ENCODE measurements at places on chromosomes 7 and 10.

- no peak for DNase-seq
These were observed 78.9 kb upstream of the NXPH1 start for GRCh38 chr7:8354503-8354902.

GRCh38 chr10:11424456-11425295 lies 186.8 kb downstream of the USP6NL start:
- DNase-seq: no peak

- DNase-seq: no peak
These were observed 14.8 kb downstream of the PDAP1 start for GRCh38 chr7:99393355-99394187.

DNA sequence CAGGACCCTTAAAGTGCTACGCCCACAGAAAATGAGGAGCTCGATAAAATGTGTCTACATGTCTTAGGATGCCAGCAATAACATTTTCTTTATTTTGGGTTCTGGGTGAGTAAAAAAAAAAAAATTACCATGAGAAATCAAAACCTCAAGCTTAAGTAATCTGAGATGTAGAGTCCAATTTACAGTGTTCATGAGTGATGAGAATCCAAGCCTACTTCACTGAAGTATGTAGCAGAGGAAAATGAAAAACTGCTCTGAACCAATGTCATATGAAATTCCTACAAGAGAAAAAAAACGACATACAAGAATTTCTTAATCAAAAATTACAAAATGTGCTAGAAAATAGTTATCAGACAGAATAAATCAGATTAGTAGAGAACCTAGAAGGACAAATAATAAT lies 274.4 kb downstream of the HTR7 start:
- no peak for DNase-seq

DNA sequence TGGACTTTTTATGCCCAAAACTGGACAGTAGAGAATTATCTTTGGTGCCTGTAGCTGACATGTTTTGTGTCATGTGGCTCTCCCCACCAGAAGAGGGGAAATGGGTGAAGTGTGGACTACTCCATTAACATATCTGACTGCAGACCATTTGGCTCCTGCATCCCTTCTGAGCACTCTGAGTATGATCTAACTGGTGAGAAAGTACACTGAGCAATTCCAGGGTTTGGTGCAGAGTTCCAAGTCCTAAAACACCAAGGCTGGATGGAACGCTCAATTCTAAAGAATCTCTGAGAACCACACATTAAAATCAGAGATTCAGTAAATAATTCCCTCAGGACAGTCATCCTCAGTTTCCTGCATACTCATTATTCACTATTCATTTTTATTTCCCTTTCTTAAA lies 22.8 kb upstream of the OSBPL3 start:
- DNase-seq: no peak

GRCh38 chr7:107744345-107744750 lies 406 bp downstream of the CBLL1 start:
- no peak for DNase-seq

GRCh38 chr10:121524157-121524817 lies 74.0 kb downstream of the FGFR2 start:
- no peak for DNase-seq

- no peak for DNase-seq
These were observed 63.7 kb upstream of the ARID5B start for GRCh38 chr10:61837755-61838171.

DNA sequence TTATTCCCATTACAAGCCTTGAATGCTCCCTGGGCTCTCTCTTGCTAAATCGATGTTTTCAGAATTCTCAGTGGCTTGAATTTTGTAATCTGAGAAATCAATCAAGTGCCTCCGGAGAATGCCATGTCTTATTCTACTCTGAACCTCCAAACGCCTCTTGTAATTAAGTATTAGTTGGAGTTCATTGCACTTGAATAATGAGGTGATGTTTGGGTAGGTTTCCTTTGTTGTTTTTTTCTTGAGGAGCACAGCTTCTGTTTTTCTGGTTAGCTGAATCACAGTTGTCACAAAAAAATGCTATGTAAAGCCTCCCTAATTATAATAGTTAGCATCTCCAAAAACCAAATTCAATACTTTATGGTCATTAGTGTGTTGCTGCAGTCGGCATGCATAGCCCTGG lies 100.3 kb downstream of the PLPP4 start:
- no peak for DNase-seq

GRCh38 chr10:88980247-88980646 lies 10.4 kb upstream of the FAS start:
- DNase-seq: no peak

GRCh38 chr7:107150375-107151073 lies 18.3 kb upstream of the HBP1 start:
- DNase-seq: peak; percentile 77

- DNase-seq: no peak
These were observed 504.3 kb downstream of the TFEC start for GRCh38 chr7:115526278-115526677.

GRCh38 chr7:23618241-23618640 lies 21.1 kb downstream of the CCDC126 start:
- no peak for DNase-seq

- no peak for DNase-seq
These were observed 105.3 kb downstream of the PARD3 start for GRCh38 chr10:34709637-34710390.

DNA sequence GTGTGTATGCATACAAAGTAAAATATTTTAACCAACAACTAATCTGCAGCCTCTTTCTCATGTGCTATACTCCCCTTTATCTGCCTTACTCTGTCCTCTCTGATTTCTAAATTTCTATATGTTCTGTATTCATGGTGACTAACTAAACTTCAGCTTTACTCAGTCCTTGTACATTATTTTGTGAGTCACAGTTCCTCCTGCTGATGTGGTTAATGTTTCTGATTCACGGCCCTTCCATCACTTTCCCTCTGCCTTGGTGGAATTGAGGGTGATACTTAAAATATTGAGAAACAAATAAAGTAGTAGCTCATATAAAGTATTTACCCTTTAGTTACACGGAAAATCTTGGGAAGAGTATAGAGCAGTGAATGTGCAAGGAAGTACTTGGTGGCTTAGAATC lies 899.1 kb upstream of the ZWINT start:
- DNase-seq: no peak

DNA sequence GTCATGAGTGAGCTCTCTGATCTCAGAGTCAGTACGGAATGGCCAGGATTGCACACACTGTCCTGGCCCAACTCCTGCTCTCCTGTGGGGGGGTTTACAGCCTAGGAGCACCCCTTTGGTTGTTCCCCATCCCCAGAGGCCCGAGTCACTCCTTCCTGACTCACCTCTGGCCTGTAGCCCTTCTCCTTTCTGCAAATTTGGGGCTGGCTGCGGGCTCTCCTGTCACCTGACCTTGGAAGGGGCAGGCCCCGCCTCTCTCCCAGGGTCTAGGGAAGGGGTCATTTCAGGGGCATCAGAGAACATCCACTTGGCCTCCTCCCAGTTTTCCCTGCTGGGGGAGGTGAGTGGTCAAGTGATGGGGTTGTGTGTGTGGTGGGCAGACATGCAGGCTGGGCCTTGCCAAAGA lies 1.7 kb downstream of the NYAP1 start:
- no peak for DNase-seq

- DNase-seq: no peak
These were observed 156.3 kb upstream of the KMT2E start for GRCh38 chr7:104857458-104858425.

GRCh38 chr7:107628461-107629064 lies 32.1 kb upstream of the SLC26A4 start:
- no peak for DNase-seq

- DNase-seq: no peak
These were observed 21.3 kb downstream of the ECHDC3 start for GRCh38 chr10:11763501-11763861.

- peak; percentile 52 for DNase-seq
These were observed 1.2 kb downstream of the CCDC6 start for GRCh38 chr10:59905066-59905730.

- DNase-seq: no peak
These were observed 217.3 kb downstream of the SNX10 start for GRCh38 chr7:26508917-26509316.

DNA sequence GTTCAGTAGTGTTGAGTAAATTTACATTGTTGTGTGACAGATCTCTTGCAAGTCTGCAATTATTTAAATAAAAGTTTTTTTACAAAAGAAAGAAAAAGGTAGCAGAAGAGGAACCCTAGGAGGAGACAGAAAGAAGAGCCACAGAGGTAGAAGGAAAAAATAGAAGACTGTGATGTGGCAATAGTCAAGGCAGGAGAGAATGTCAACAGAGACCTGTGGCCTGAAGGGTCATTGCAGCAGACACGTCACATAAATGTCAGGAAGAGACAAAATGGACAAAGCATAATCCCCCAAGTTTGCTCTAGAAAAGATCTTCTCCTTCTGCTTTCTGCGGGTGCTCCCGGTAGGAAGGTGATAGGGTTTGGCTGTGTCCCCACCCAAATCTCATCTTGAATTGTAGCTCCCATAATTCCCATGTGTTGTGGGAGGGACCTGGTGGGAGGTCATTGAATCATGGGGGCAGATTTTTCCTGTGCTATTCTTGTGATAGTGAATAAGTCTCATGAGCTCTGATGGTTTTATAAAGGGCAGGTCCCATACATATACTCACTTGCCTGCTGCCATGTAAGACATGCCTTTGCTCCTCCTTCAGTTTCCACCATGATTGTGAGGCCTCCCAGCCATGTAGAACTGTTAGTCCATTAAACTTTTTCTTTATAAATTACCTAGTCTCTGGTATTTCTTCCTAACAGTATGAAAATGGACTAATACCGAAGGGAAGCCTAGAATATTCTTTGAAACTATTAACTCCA lies 41.1 kb upstream of the KDM7A start:
- DNase-seq: no peak

DNA sequence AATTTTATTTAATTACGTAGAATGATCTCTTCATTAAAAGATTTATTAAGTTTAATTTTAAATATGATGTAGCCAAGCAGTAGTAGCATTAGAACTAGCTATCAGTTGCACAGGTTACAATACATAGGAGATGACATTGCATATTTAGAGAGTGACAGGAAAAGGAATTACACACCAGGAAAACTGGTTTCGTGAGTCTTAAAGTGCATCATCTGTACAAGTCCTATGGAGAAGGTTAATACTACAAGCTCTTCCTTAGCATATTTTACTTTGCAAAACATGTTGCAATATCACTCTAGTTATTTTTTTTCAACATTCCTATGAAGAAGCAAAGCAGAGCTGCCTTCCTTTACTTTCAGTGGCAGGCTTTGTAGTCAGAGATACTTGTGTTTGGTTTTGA lies 20.2 kb upstream of the SEM1 start:
- no peak for DNase-seq

DNA sequence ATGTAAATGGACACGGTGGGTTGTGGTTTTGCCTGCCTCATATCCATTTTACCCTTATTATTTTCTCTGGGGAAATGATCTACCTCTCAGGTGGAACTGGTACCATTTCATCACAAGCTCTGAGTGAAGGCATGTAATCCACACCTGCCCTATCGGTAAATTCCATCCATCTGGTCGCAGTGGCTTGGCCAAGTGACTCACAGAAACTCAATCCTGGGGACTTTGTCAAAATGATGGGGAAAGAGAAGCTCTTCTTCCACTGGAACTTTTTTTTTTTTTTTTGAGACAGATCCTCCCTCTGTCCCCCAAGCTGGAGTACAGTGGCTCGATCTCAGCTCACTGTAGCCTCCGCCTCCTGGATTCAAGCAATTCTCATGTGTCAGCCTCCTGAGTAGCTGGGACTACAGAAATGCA lies 48.2 kb upstream of the ANKRD1 start:
- DNase-seq: no peak

GRCh38 chr7:18975276-18975675 lies 142.2 kb downstream of the TWIST1 start:
- DNase-seq: no peak

GRCh38 chr10:44558521-44558920 lies 173.6 kb upstream of the CXCL12 start:
- DNase-seq: no peak

GRCh38 chr7:131673576-131673975 lies 117.1 kb upstream of the PODXL start:
- DNase-seq: no peak

GRCh38 chr10:108169846-108170245 lies 1005.3 kb upstream of the SORCS1 start:
- no peak for DNase-seq

DNA sequence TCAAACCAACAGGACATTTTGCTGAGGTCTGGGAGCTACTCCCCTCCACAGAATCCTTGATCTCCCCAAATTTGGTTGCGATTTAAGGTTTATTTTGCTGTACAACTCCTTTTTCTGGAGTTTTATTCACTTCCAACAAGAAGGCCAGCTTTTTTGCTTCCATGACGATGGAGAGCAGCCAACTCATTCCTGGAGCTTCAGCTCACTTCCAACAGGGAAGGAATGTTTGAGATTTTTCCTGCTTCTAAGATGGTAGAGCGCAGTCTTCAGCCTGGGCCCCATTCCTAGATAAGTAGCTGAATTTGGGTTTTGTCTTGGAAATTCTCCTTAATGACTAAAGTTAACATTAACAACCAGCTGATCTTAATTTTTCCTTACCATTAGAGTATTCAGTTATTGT lies 30.9 kb upstream of the CREB3L2 start:
- no peak for DNase-seq

DNA sequence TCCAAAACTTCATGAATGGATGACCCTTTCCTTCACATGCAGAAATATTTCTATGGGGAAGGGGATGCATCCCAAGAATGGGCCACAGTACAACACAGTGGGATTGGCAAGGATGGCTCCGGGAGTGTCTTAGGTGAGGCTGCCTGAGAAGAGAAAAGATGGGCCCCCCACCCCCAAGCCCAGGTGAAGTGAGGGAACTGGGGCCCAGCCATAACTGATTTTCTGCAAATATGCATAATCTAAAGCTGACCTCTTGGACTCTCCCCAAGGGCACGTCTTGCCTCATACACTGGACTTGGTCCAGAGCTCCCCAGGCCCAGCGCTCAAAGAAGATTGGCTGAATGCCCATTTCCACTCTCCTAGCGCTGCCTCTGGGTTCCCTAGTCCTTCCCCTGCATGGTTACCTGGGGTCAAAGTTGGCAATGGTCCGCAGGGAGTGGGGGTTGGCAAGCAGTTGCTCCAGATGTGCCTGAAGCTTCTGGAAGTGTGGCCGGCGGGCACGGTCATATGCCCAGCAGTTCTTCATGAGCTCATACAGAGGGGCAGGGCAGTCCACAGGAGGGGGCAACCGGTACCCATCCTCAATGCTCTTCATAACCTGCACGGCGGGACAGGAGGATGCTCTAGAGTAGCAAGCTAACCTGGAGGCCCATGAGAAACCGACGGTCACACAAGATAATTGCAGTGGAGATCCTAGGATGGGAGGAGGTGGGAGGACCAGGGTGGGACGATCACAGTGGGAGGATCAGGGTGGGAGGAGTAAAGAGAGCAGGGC lies 12.3 kb downstream of the ZYX start:
- DNase-seq: no peak

DNA sequence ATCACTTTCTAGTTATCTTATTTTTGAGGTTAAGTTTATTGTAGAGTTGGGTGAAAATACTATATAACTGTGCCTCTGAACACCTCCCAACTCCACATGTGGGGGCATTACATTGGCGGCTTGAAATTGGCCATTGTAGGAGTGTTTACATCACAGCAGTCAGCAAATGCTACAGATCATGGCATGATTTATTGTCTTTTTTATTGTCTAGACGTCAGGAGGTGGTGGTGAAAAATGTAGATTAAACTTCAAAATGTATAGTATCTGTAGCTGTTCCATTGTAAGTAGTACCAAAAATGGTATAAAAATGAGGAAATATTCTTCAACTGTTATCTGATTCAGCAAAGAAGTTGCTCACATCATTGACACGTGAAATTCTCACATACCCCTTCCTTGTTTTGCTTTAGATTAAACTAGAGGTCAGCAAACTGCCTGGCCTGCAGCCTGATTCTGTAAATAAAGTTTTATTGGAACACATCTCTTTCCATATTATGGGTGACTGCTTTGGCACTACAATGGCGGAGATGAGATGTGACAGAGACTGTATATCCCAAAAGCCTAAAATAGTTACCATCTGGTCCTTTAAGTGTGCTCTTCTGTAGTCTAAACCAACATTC lies 35.0 kb downstream of the TAF3 start:
- DNase-seq: no peak

Measured in activated naive CD4-positive, alpha-beta T cell treated with anti-CD3 and anti-CD28 coated beads, Interleukin-2, amount 50 U/mL, for 16 hours (primary cell).